Gastroesophageal sphincter (tissue), 4 donors: ENCODE measurements at places on chromosomes 3 and 15.

DNA sequence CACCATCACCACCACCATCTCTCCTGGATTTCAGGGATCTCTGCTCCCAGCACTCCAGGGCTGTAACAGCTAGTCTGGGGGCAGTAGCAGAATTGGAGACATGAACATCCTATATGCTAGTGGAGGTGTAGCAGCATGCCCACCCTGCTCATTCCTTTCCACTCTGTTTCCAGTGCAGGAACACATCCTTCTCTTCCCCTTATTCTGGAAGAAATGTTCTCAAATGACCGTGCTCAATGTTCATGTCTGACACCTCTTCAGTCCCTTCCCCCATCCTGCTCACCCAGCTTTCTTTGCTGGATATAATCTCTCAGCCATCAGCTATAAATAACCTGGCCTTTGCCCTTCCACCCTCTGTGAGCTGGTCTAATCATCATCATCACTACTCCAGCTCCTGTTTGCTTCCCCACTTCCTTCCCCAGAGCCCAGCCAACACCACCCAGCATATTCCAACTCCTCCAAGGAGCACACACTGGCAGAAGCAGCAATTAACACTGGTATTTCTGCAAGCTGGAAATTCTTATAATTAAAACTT lies 31.1 kb downstream of the DCLK3 start:
- ATAC-seq: no peak

DNA sequence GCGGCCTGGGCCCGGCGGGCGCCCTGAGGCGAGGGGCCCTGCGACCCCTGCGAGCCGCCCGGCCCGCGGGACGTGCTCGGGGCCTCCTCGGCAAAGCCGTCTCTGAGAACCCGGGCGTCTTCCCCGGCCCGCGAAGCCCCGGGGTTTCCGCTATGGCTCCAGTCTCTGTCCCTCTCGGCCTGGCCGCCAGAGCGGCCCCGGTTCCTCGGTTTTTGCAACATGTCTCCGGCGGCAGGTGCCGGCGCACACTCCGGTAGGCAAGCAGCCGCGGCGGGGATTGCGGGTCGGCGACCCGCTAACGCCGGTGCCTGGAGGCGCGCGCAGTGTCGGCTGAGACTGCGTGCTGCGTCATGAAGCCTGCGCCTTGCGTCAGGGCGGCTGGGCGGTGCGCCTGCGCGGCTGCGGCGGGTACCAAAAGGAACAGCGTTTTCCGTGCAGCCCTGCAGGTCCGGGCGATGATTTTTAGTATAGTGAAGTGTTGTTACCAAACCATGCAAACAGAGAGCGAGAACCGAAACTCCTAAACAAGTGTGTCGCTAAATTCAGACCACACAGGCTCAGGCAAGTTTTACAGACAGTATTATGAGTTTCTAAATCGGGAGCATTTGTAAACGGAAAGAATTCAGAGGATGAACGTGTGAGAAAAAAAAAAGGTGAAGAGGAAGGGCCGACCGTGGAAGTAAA lies at the start of gene NSMCE3:
NSMCE3 (minus strand) TSS at position 338 of the 684 bp plus-strand sequence; CDS start at position 221, 117 bp downstream.
- peak; percentile 98 for ATAC-seq

DNA sequence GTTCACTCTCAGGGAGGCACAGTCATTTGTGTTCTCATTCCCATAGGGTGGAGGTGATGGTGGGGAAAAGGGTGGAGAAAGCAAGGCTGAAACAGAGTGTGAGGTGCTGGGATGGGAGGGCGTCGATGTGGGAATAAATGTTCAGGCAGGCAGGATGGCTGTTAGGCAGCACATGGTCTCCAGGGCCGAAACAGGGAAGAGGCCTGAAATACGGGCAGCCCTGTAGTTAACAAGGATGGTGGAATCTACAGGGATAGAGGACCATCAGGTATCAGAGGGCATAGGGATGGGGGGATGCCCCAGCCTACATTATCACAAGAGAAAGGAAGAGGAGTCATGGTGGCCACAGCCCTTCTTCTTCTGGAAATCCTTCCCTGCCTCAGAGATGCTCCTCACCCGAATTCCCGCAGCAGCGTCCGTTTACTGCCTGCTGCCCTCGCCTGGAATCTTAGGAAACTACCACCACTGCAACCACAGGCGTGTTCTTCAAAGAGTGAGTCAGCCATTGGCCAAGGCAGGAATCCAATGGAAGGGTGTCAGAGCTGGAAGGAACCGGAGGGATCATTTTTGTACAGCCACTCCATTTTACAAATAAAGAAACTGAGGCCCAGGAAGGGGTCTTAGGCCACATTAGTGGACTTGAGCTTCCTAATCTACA lies 49.7 kb upstream of the POMGNT2 start:
- ATAC-seq: peak; percentile 66

DNA sequence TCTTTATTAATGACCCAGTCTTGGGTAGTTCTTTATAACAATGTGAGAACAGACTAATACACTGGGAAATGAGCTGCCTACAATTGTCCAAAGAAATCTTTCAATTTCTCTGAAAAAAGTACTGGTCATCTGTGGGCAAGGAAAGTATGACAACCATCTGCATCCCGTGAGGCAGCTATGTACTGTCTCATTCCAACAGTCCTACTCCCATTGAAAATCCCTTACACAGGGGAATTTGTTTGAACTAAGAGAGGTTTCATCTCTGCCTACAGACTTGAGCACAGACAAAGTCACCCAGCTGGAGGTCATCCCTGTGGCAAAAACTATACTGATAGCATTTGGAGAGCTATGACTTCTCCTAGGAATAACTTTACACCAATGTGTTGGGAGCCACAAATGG lies 27.1 kb downstream of the SHC4 start:
- ATAC-seq: no peak

GRCh38 chr3:64111872-64112271 lies 88.6 kb upstream of the PSMD6 start:
- ATAC-seq: no peak

DNA sequence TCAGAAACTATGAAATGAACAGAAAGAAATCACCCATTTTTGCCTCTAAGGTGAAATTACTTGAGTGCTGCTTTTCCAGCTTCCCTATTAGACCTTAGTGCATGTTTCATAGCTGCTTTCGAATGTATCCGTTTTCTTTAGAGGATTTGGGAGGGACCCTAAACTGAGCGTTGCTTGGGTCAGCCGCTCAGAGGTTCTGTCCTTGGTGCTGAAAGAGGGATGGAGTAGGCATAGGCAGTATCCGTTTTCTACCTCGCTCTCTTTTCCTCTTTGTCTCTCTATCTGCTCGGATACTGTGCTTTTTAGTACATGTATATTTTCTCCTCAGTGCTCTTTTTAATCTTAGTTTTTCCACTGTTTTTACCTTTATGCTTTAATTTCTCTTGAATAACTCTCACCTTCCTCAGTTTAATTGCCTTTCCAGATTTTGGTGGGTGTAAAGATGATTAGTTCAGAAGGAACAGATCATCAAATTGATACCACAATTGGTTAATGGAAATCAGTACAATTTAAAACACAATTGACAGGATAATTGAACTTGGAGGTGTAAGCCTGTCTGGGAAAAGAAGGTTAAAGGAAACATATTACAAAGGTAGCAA lies at the start of gene DRD3:
DRD3 (minus strand) TSS at position 283 of the 599 bp plus-strand sequence. CDS start 7,060 bp downstream, outside the sequence.
- ATAC-seq: no peak

DNA sequence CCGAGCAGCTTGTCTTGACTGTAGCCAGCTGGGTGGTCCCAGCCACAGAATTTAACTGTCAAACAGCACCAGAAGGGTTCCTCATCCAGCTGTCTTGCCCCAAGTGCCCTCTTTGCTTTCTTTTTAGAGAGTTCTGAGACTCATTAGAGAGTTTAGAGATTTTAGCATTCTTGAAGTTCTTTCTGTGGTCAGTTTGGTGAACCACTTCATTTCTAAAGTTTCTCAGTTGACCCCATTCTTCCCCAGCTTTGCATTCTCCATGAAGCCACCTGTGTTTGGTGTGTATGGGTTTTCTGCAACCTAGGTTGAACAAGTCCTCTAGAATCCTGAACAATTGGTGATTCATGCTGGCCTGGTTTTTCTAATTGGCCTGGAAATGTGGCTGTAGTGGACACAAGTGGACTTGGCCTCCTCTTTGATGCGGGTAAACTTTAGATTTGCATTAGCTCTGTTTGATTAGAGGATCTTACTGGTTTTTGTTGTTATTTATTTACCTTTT lies 33.7 kb downstream of the FLNB start:
- ATAC-seq: no peak

DNA sequence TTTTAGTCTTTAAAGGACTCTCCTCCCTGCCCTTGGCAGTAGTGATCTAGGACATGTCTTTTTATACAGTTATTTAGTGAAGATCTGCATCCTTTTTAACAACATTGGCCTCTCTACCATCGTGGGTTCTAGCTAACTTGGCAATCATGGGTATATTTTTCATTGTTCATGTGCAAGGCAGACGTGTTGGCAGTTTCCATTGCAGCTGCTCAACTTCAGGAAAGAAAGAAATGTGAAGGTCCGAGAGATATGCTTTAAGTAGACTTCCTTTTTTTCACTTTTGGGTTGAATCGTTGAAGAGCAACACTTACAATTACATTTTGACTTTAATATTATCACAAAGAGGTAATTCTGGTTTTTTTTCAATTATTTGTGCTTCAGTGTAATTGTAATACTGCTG lies 172.6 kb downstream of the SATB1 start:
- ATAC-seq: no peak

DNA sequence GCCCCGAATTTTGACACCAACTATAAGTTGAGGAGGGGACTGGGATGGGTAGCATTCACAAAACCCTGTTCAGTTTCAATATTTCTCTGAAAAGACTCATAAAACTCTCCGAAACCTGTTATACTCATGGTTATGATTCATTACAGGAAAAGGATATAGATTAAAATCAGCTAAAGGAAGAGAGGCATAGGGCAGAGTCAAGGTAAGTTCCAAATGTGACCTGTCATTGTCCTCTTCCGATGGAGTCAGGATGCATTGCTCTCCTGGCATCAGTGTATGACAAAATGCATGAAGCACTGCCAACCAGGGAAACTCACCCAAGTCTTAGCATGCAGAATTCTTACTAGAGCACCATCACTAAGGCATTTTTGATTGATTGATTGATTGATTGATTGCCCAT lies 525.0 kb upstream of the NAALADL2 start:
- no peak for ATAC-seq

- no peak for ATAC-seq
These were observed 132.7 kb downstream of the SLC25A26 start for GRCh38 chr3:66353530-66353929.

DNA sequence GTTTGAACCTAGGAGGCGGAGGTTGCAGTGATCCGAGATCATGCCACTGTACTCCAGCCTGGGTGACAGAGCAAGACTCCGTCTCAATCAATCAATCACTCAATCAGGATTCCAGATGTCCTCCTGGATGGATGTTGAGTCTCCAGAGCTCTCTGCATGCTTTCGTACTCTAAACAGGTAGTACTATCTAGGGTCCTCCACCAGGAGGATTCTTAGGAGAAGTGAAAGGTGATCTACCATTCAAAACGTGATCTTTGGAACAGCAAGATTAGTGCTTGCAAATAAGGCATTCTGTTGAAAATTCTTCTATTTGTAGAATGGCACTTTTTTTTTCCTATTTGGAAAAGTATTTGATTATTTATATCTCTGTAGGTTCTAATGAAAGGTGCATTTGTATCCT lies 34.3 kb downstream of the CNOT10 start:
- no peak for ATAC-seq

DNA sequence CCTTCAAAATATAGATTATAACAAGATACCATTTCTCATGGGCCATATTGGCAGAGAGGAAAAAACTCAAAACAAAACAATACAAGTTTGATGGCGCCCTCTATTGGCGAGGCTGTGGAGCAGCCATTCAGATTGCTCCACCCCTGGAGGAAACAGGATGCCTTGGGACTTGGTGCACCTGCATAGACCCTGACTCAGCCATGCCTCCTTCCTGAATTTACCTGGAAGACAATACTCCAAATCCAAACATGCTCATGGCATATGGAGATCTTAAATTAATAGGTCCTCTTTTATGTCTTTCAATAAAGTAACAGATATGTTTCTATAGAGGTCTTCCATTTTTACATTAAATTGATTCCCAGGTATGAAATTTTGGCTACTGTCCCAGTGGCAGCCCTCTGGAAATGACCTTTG lies 90.0 kb downstream of the APBA2 start:
- ATAC-seq: no peak

DNA sequence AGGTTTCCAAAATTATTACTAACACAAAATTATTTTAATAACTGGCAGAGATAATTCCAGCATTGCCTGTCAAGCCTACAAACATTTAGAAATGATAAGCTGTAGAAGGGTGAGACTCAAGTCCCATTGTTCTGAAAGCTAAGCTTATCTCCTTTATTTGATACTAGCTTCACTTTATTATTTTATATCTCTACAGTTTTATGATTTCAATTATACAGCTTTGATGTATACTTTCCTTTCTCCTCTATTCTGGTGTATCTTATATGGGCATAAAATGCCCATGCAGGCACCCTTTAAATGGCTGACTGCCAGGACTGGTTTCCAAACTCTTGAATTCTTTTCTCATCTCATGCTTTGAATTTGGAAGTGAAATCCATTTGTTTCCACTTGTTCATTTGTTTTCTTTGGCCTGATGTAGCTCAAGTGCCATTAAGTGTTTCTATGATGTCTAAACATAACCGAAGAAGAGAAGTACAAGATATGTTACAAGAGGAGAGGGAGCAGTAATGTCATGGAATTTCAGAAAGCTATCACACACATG lies 372.1 kb upstream of the ARHGEF26 start:
- ATAC-seq: no peak

GRCh38 chr3:11944052-11944673 lies 60.0 kb upstream of the SYN2 start:
- no peak for ATAC-seq

- ATAC-seq: peak; percentile 22
These were observed 5.8 kb upstream of the TUSC2 start for GRCh38 chr3:50333744-50334328.

DNA sequence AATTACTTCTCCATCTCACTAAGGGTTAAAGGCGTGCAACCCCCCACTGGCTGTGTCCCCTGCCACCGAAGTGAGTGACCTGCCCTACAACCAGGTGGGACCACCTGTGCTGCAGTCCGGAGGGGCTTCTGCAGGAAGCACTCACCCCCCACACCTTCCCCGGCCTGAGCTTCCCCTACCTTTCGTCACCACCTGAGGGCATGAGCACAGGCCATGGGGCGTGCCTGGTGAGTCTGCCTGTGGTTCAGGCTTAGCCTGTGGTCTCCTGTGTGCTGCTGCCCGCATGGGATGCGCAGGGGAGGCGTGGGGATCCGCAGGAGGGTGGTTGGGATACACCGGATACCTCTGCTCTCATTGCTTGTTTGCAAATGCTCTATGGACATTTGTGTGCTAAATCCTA lies 46.0 kb downstream of the KLHL25 start:
- no peak for ATAC-seq

GRCh38 chr15:43210807-43211206 lies 10.0 kb downstream of the EPB42 start:
- no peak for ATAC-seq

- ATAC-seq: no peak
These were observed 319 bp downstream of the LNP1 start for GRCh38 chr3:100401674-100402041.

DNA sequence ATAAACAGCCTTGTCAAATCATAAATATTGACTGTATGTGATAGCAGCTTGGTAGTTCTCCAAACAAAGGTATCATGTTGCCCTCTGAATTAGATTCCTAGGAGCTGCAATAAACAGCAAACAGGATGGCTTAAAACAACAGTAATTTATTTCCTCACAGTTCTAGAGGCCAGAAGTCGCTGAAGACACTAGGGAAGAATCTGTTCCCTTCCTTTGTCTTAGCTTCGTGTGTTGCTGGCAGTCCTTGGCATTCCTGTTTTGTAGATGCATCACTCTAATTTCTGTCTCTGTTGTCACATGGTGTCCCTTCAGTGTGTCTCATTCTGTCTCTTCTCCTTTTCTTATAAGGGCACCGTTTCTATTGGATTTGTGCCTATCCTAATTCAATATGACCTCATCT lies 679.3 kb downstream of the OTOL1 start:
- no peak for ATAC-seq
